ENCODE measurements at places on chromosomes 1 and 21.
A peak's percentile ranks its signal among the peaks of the same experiment; 100 is the strongest.

- H3K27ac ChIP-seq = no peak overlapping the region
- peaks cover 22% of the 10 kb centered on the region for H3K4me1 ChIP-seq
- no peak overlapping the region for H3K4me3 ChIP-seq
- peaks cover 21% of the 10 kb centered on the region for H3K27me3 ChIP-seq
Observed at GRCh38 chr1:208081972-208082371, 162.2 kb downstream of the PLXNA2 start.

- DNase-seq = no peak
- H3K4me3 ChIP-seq = no peak overlapping the region
- peaks cover 14% of the 10 kb centered on the region for H3K4me1 ChIP-seq
- no peak overlapping the region for H3K27ac ChIP-seq
- no peaks in the 10 kb centered on the region for H3K36me3 ChIP-seq
- peaks cover 4% of the 10 kb centered on the region for H3K27me3 ChIP-seq
Observed at GRCh38 chr1:239053279-239053678, 333.1 kb upstream of the CHRM3 start.

DNA sequence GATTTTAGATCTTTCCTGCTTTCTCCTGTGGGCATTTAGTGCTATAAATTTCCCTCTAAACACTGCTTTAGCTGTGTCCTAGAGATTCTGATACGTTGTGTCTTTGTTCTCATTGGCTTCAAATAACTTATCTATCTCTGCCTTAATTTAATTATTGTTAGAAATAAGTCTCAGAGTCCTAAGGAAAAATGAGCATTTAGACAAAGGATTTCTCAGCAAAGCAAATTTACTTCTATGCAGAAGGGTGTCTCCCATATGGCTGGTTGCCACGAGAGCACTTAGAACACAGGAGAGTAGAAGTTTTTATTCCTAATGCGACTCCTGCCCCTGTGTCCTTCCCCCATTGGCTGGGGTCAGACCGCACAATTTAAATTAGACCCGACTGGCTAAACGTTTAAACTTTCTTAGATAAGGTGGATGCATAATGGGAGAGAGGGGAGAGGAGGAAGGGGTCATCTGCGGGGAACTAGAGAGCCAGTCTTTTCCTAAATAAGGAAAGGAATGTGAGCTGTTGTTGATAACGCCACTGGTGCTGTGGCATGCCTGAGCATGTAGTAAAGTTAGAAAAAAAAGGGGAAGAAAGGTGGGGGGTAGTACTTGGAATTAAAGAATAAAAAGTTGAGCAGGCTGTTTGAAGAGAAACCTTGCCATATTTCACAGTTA is 170.2 kb downstream of the DYRK1A start:
- H3K27me3 ChIP-seq = peaks cover 25% of the 10 kb centered on the region
- H3K36me3 ChIP-seq = peaks cover 9% of the 10 kb centered on the region
- H3K27ac ChIP-seq = no peak overlapping the region
- H3K4me1 ChIP-seq = peaks cover 5% of the 10 kb centered on the region
- no peak overlapping the region for H3K4me3 ChIP-seq

- no peak for DNase-seq
- H3K4me1 ChIP-seq = peaks cover 32% of the 10 kb centered on the region
- H3K4me3 ChIP-seq = no peak overlapping the region
- H3K36me3 ChIP-seq = no peaks in the 10 kb centered on the region
- H3K27ac ChIP-seq = no peak overlapping the region
Observed at GRCh38 chr1:160656737-160657136, 9.9 kb upstream of the SLAMF1 start.

- no peaks in the 10 kb centered on the region for H3K36me3 ChIP-seq
- H3K4me1 ChIP-seq = peaks cover 18% of the 10 kb centered on the region
- H3K27me3 ChIP-seq = peaks cover 91% of the 10 kb centered on the region
- no peak for DNase-seq
- H3K4me3 ChIP-seq = peak overlapping the region; percentile 65
- no peak overlapping the region for H3K27ac ChIP-seq
Observed at GRCh38 chr1:156642265-156643048, 540 bp downstream of the BCAN start.

DNA sequence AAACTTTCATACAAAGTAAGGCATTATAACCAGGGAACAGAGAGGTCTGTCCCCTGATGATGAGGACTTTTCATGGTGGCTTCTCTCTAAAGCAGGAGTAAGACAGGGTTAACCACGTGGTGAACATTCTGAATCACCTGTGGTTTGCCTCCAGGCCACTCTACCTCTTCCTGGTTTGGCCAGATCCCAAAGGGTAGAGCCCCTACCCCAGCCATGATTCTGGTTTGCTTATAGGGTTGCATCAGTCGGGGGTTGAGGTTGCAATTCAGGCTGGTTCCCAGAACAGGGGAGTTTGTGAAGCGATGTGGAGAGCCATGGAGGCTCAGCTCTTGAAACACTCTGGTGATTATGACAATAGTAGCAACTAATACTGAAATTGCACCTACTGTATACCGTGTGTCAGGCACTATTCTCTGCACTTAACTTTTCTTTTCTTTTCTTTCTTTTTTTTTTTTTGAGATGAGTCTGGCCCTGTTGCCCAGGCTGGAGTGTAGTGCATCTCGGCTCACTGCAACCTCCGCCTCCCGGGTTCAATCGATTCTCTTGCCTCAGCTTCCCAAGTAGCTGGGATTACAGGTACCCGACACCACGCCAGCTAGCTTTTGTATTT is 8.3 kb downstream of the CNR2 start:
- peaks cover 59% of the 10 kb centered on the region for H3K27me3 ChIP-seq
- H3K27ac ChIP-seq = no peak overlapping the region
- H3K36me3 ChIP-seq = no peaks in the 10 kb centered on the region
- no peak for DNase-seq
- peaks cover 5% of the 10 kb centered on the region for H3K4me1 ChIP-seq

- no peak for DNase-seq
- peak overlapping the region; percentile 53 for H3K27ac ChIP-seq
- H3K36me3 ChIP-seq = peaks cover 2% of the 10 kb centered on the region
- H3K4me1 ChIP-seq = peaks cover 38% of the 10 kb centered on the region
Observed at GRCh38 chr1:170661646-170662411, 2.1 kb upstream of the PRRX1 start.

Measured in mesothelial cell of epicardium (in vitro differentiated cells).